NB4 (cell line): ENCODE measurements at places on chromosomes 5 and 9.

DNA sequence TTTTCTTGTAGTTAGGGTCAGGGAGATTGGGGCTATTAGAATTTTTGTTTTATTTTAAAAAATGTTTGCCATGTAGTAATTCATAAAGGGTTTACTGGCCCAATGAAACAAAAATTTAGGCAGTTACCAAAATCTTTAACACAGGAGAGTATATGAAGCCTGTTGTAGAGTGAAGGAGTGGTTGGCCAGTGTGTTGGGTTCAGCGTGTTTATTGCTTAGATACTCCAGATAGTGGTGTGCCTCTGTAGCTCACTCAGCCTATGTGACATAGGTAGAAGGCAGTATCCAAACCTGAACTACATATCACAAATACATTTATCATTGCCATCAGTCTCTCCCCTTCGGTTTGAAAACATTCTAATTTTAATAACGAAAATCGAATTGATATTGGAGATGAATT, 1.2 kb downstream of the TEK start:
- DNase-seq: no peak

- no peak for DNase-seq
Observed at GRCh38 chr5:67636850-67637524, 440.4 kb upstream of the CD180 start.

- DNase-seq: no peak
Observed at GRCh38 chr5:109199799-109200620, 209.8 kb downstream of the PJA2 start.

- peak; percentile 54 for DNase-seq
Observed at GRCh38 chr9:73023025-73023541, 70.2 kb upstream of the ALDH1A1 start.

DNA sequence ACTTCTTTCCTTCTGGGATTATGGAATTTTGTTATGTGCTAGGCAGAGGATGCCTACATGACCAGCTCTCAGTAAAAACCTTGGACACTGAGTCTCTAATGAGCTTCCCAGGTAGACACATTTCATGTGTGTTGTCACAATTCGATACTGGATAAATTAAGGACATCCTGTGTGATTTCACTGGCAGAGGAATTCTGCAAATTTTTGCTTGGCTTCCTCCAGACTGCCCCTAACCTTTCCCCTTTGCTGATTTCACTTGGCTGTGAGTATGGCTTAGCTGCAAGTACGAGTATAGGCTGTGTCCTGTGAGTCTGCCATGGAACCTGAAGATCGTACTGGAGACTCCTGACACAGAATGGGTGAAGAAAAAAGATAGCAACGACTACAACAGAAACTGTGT, 47.6 kb downstream of the MRPS27 start:
- DNase-seq: no peak

DNA sequence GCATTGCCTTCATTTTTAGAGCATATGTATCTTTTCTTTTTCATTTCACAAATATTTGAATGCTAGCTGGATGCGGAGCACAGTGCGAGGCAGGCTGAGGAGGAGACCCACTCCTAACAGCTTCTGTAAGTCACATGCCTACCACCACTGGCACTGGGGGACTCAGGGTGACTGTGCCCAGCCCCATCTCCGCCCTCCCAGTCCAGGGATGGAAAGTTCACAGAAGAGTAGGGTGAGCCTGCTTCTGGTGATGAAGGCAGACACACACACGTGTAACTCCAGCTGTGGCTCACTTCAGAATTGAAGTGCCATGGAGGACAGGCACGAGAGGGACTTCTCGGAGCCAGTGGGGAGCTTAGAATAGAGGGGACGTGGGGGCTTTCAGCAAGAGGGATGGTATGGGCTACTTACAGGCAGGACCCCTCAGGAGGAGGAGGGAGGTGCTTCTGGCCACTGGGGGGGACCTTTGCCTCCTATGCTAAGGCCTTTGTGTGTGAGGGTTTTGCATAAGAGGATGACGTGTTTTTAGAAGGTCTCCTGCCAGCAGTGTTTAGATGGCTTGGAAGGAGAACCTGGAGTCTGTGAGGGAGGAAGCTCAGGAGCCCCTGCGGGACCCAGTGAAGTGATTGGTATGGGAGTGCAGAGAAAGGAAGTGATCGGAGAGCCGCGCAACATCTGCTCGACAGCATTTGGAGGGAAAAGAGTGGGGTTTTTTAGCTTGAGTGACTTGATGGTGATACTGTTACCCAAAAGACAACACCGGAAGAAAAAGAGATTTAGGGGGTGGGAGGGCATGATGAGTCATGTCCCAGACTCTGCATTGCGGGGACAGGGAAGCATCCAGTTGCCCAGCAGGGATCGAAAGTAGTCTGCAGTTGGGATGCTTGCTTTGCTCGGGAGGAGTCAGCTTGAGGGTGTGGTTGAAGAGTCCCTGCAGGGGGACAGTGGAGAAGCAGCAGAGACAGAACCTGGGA, 163.5 kb upstream of the OTULINL start:
- no peak for DNase-seq

DNA sequence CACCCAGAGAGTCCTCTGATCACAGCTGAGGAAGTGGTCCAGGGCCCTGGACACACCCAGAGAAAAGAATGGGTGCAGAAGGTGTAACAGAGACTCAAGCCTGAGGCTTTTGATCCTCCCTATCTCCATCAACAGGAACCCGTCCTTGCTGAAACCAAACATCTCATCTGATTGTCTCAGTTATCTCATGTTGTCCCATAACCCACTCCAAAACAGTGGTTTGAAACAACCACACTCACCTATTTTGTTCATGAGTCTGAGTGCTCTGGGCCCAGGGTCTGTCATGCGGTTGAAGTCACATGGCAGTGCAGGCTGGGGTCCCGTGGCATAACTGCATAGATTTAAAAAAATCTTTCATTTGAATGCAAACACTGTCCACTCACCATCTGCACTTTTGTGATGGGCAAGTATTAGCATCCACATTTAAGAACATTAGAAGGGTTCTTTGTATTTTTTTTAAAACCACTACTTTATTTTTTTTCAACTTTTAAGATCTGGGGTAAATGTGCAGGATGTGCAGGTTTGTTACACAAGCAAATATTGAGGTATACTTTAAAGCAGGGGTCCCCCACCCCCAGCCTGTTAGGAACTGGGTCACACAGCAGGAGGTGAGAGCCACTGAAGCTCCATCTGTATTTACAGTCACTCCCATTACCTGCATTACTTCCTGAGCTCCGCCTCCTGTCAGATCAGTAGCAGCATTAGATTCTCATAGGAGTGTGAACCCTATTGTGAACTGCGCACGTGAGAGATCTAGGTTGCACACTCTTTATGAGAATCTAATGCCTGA, 255.8 kb downstream of the ROR2 start:
- DNase-seq: no peak

GRCh38 chr5:40447438-40447837, 232.3 kb upstream of the PTGER4 start:
- DNase-seq: peak; percentile 39

- DNase-seq: peak; percentile 60
Observed at GRCh38 chr9:101449071-101449721, 13.6 kb upstream of the ALDOB start.

DNA sequence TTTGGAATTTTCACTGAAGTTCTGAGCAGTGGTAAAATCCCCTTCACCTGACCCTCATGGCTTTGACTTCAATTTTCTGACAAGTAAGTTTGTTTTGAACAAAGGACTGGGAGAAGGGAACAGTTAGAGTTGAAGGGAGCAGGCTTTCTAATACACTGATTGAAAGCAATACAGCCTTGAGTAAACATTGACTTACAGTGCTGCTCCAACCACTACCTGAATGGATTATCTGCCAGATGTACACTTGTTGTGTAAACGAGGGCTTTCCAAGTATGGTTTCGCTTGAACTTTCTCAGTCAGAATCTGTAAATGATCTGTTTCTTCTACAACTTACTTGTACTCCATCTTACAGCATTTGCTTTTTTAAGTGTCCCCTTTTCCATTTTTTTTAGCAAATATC, 1414.9 kb upstream of the NUDT12 start:
- no peak for DNase-seq

DNA sequence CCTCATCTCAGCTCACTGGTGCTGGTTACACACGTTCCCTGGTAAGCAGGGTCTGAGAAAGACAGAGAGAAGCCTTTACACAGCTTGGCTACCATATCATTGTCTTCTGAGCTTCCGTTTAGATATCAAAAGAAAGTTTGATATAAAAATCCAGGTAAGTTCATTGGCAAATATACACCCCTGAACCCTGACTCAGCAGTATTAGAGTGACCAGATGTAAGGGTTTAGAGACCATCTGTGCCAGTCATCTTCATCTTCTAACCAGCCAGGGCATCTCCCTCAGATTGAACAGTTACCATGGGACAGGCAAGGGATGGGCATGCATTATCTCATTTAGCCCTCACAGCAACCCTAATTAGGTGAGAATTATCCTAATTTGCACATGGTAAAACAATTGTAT, 232.1 kb downstream of the MED10 start:
- no peak for DNase-seq

DNA sequence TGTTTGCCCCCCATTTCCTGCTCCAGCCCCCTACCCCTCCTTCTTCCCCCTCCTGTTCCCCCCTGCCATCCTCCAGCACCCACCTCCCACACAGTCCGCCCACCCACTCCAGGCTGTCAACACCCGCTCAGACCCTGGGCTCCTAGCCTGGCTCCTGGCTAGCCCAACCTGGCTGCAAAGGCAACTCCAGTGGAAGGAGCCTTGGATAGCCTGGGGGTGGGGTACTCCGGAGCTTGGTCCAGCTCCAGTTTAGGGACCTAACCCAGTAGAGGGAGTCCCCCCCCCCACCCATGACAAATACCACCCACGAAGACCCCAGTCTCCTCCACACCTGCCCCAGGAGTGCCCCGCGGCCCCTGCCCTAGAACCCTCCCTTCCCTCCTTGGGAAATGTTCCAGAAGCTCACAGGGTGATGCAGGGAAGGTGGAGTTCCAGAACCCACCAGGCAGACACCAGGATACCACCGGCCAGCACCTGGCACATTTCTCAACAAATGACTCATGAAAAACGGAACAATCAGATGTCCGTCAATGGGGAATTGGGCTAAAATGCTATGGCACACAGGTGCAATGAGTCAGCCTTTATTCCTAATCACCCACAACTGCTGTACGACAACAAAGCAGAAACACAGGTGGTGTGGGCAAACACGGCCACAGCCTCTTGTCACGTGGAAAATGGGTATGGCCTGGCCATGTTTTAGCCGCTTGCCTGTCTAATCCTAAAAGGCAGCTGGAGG, 901 bp upstream of the SLC12A7 start:
- peak; percentile 46 for DNase-seq

- peak; percentile 26 for DNase-seq
Observed at GRCh38 chr9:14652729-14653377, 40.4 kb downstream of the ZDHHC21 start.

DNA sequence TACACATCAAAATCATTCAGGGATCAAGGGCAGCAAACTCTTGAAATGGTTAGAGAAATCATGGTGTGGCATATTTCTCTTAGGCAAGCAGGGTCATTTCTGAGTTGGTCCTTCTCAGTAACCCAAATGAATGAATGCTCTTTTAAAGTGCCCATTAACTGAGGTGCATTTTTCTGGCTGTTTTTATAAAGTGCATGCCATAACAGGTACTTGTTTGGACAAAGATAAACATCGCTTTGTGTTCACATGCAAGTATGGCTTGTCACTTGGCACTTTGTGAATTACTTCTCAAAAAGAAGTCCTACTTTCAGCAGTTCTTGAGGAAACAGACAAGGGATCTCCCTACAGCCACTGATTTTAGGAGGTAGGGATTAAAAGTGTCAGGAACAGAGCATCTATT, 64.8 kb upstream of the IFNE start:
- no peak for DNase-seq

DNA sequence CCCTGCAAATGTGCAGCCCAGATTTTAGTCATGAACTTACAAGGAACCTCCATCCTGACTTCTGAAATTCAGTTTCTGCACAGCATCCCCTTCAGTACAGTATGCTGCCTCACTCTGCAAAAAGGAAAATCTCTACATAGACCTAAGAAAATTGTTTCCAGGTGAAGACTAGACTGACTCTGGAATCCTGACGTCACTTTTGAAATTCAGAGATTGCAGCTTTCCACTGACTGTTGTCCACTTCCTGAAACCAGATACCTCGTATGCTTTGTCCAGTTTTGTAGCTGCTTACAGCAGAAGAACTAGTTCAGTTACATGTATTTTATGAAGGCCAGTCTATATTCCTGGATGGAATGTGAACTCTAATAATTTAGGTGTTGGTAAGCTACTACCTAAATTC, 629.3 kb upstream of the ST8SIA4 start:
- DNase-seq: no peak

- peak; percentile 80 for DNase-seq
Observed at GRCh38 chr9:7536310-7536939, 263.2 kb downstream of the DMAC1 start.

DNA sequence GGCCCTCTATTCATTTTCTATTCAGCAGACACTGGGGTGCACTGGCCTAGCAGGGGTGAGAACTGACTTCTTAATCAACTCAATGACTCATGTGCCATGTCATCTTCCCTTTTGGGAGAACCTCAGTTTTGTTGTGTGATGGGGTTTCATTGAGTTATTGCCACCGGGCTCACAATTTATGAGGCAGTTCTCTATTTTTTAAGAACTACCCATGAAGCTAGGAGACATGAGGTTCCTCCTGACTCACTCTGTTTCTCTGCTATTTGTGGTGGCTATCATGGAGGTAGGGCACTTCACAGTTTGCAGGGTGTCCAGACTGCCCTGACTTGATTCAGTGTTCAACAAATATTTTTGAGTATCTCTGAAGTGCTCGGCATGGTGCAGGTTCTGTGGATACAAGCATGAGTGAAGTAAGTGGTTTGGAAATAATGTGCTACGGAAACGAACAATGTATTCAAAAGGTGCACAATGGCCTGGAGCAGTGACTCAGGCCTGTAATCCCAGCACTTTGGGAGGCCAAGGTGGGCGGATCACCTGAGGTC, 39.3 kb downstream of the SPARC start:
- DNase-seq: peak; percentile 48

GRCh38 chr5:177100714-177101121, 14.0 kb downstream of the FGFR4 start:
- no peak for DNase-seq

GRCh38 chr9:128243215-128244018, 32.4 kb downstream of the GOLGA2 start:
- DNase-seq: no peak

- no peak for DNase-seq
Observed at GRCh38 chr5:82325155-82325554, 47.0 kb upstream of the RPS23 start.

DNA sequence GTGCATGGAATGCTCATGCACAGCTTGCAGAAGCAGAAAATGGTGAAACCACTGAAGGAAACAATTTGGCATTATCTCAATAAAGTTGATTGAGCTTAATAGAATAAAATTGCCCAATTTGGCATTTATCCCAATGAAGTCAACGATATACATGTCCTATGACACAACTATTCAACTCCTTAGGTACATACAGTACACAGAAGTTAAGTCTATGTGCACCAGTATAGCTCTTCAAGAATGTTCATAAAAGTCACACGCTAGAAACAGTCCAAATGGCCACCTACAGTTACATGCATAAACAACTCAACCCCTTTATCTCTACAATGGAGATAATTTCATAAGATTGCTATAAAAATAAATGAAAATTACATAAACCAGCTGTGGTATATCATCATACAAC, 184.5 kb downstream of the DENND1A start:
- DNase-seq: no peak
